ENCODE measurements at places on chromosomes 7 and 10.

DNA sequence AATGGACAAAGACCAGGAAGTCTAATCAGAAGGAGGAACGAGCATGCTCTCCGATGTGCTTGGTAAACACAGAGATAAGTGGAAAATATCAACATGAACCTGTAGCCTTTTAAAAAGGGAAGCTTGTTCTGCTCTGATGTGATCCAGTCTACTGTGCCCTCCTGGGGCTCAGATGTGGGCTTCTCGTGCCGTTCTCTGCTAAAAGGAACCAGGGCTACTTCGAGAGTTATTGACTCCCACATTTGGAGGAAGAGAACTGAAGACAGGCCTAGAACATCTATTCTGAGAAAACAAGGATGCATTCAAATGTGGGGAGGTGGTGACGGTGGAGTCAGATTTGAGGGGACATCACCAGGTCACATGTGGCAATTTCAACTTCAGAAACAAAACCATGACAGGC lies 325.4 kb downstream of the GLRX3 start:
- DNase-seq = no peak

DNA sequence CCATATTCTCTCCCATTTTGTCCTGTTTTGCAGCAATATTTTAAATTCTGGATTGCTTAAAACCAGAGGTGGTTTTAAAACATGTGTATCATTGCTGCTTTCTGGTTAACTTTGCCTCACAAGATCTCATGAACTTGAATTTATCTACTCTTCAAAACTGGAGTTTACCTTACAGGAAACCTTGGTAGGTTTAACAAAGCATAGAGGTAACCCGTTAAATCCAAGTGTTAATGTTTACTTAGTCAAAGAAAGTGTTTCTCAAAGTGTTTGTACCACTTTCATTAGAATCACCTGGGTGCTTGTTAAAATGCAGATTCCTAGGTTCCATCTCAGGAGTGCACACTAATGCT lies 44.0 kb upstream of the VDAC2 start:
- no peak for DNase-seq

DNA sequence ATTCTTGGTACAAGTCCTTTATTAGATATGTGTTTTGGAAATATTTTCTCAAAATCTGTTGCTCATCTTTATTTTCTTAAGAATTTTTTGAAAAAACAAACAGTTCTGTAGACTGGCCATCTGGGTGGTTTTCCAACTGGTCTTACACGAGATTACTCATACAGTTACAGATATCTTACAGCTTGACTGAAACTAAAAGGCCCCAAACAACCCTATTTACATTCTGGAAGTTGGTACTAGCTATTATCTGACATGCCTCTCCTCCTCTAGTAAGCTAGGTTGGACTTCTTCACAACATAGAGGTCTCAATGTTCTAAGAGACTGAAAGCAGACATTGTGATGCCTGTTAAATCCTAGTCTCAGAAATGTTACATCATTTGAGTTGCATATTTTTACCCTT lies 52.0 kb downstream of the ZNF22 start:
- DNase-seq = no peak

DNA sequence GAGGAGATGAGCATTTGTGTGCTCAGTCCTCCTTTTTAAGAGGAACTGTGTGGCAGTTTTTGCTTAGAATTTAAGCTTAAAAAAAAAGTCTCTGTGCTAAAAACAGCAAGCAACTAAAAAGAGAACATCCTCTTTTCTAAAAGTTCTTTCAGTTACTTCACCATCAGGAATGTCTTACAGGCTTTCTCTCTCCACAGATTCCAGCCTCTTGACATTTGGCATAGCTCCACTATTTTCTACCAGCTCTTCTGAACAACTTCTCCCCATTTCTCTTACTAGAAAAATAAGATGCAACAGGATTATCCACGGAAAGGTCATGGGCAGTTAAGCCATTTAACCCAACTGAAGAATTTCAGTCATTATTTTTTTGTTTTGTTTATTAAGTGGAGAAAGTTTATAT lies 13.2 kb downstream of the PCLO start:
- no peak for DNase-seq

DNA sequence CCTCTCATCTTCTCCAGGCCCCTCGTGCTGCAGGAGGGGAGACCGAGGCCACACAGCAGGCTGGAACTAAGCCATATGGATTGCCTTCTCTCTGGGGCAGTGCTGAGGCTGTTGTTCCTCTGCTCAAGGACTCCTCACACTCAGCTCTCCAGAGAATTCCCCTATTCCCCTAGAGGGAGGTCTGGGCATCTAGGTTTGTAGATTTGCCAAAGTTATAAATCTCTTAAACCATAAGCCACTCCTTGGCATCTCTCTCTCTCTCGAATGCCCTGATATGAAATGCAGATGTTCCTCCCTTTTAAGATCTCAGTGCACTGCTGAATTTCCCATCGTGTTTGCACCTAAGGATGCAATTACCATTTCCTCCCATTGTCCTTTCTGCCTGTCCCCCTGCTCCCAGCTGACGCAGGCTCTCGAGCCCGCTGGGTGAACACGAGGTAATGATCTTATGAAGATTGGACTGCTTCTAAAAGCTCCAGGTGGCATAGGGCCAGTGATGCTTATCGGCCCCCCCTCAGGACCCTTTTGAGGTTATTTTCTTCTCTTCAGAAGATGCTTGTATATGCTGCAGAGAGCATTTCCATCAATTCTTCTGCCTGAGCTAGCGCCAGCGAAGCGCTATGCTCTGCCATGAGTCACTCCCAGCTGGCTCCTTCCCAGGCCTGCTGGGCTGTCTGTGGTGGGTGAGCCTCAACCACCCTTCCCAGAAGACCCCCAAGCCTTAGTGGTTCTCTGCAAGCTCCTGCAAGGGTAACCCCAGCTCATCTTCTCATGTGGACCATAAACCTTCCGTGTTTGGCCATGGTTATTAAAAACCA lies 41.6 kb upstream of the AQP1 start:
- no peak for DNase-seq

- DNase-seq = no peak
Observed at GRCh38 chr10:61931620-61932332, 30.3 kb downstream of the ARID5B start.

- DNase-seq = no peak
Observed at GRCh38 chr7:157016024-157016351, 5.5 kb upstream of the MNX1 start.

DNA sequence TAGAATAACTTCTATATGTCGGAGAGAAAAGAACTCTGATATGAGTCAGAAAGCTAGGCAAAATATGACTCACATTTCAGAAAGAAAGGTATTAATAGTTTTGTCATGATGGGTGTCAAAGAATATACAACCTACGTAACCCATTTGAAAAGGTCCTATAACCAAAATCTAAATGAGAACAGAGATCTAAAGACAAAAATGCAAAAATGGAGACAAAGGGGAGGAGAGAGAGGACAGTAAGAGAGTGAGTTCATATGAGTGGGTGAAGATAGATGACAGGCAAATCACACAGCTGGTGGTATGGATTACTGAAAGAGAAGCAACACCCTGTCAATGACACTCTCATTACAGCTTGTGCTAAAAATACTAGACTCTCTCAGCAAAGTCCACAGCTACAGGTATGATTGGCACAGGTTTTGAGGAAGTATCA lies 25.6 kb downstream of the ANKMY2 start:
- DNase-seq = peak; percentile 5

DNA sequence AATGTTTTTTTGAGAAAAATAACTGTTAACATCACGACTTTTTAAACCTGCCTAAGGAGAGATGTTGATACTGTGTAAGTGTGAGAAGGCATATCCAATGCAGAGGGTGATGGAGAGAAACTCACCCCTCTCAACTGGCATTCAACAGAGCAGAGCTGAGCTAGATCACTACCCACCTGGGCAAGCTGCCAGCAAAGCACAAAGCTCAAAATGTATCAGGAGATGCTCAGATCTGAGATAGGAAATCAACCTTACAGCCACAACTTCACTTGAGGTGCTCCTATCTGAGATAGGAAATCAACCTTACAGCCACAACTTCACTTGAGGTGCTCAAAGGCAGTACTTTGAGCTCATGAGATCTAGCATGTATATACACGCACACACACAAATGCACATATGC lies 151.5 kb upstream of the PDE1C start:
- DNase-seq = no peak

DNA sequence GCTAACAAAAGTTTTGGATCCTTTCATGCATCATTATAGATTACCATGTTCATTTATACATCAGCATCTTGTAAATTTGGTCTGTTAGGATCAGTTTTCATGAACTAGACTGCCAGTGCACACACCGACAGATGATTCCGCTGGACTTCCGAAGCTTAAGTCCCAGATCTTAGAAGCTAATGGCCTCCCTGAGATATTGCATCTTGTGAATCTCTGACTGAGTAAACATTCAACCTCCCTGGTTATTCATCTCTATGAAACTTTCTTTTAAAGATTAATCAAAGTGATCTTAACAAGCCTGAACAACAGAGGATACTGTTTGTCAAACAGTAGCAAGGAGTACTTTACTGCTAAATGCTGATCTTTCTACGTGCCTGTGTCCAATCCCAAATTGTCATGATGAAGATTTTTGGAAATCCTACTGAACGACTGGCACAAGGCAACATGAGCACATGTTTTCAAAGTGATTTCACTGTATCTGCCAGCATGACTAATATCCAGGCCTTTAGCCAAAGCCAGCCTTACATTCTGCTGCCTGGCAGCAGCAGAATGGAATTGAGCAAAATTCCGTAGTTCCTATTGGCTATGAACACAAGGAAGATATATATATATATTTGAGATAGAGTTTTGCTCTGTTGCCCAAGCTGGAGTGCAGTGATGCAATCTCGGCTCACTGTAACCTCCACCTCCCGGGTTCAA lies 91.3 kb upstream of the ANK3 start:
- DNase-seq = no peak
